ENCODE measurements at places on chromosomes 16 and 17.
A peak's percentile ranks its signal among the peaks of the same experiment; 100 is the strongest.

- DNase-seq, result no peak
Observed at GRCh38 chr16:88738151-88739084, 32.1 kb downstream of the CTU2 start.

- DNase-seq, result no peak
Observed at GRCh38 chr17:41837761-41838538, at the start of gene KLHL10. Gene KLHL10 (plus strand): TSS chr17:41837825. CDS start chr17:41837933, 108 bp downstream.

DNA sequence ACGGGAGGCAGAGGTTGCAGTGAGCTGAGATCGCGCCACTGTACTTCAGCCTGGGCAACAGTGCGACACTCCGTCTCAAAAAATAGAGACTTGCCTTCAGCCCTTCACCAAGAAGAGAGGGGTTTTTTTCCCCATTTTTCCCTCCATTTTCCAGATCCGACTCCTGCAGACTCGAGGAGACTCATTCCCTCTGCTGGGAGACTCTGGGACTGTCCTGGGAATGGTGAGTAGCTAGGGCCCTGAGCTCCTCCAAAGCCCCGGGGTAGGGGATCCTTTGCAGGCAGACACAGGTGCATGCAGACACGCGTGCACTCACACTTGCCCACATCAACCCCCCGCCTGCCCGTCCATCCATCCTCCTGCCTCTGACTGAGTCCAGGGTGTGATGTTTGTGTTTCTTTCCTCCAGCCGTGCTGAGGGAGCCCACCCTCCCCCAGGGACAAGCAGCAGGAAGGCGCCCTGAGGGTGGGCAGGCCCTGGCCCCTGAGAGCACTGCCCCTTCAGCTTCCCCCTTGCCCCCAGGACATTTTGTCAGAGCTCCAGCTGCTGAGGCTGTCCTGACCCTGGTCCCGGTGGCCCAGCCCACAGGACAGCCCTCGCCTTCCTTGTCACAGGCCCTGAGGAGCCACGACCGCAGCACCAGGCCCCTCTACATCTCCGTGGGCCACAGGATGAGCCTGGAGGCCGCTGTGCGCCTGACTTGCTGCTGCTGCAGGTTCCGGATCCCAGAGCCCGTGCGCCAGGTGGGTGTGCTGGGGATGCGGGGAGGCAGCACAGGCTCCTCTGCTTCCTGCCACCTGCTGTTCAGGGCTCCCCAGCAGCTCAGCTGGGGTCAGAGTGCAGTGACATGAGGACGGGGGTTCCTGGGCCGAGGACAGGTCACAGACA is 10.2 kb downstream of the ENDOV start:
- no peak for DNase-seq

- DNase-seq, result peak; percentile 57
Observed at GRCh38 chr16:58025351-58026138, at the start of gene MMP15. Gene MMP15 (plus strand): TSS chr16:58025754. CDS start chr16:58026351, 597 bp downstream.

DNA sequence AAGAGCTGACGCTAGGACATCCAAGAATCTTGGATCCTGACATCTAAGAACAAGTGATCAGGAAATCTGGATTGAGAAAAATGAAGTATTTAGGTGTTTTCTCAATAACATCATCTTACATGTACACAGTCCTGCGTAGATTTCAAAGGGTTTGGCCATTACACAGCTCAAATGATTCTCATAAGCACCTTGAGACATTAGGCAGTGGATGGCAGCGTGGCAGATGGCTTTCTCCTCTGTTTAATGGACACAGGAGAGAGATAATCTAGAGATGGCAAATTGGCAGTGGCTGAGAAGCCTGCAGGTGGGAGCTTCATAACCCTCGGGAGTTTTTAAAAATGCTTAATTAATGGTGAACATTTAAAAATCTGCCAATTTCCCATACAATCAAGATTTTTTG is 137.5 kb downstream of the ZFHX3 start:
- no peak for DNase-seq

- no peak for DNase-seq
Observed at GRCh38 chr16:62664566-62664965, 628.3 kb upstream of the CDH8 start.

DNA sequence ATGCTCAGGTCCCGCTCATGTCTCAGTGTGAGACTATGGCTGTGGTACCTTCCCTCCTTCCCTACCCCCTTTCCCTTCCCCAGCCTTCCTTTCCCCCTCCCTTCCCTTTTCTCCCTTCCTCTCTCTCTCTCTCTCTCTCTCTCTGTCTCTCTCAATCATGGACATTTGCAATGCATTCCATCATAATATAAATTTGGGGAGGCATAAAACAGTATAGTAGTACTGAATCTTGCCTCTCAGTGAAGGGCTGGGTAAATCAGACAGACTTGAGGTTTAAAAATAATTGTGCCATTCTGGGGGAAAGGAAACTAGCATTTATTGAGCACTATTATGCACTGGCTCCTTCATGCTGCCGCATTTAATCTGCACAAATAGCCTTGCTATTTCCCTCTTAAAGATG is 4.3 kb downstream of the ZKSCAN2 start:
- no peak for DNase-seq

DNA sequence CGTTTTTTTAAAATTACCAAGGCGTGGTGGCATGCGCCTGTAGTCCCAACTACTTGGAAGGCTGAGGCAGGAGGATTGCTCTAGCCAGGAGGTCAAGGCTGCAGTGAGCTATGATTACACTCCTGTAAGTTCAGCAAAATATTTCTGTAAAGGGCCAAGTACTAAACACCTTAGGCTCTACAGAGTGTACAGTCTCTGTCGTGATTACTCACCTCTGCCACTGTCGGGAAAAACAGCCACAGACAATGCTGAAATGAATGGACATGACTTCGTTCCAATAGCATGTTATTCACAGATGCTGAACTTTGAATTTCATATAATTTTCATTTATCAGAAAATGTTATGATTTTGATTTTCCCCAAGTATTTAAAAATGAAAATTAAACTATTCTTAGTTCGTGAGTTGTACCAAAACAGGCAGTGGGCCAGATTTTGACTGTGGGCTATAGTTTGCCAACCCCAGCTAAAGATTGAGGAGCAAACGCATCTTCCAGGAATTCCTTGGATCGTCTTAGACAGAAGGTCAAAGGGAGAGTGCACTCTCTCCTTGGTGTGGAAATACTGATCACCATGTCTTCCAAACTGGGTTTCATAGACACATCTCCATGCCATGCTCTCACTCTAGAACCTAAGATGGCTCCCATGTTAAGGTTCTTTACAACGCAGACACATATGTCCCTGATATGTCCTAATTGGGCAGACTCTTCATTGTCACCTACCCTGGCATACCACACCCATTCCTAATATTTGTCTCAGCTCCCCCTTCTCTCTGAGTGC is 89.5 kb downstream of the MARF1 start:
- DNase-seq, result no peak

DNA sequence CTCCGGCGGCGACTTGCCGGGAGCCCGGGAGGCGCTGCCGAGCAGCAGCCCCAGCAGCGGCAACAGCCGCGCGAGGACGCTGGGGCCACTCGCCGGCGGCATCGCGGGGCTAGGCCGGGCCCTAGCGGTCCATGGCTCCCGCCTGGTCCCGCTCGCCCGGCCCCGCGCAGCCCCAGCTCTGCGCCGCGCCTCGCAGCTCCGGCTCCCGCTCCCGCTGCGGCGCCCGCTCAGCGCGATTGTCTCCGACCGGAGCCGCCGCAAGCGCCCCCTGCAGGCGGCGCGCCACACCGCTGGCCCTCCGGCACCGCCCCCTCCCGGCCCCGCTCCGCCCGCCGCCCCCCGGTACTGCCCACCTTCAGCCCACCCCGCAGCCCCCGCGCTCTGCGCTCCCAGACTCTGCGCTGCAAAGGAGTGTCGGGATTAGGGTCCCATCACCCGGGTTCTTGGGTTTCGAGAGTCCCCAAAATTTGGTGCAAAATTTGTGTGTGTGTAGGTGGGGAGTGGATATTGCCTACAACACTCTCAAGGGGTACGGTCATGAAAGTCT is at the start of gene FAM171A2:
FAM171A2 (minus strand) TSS at position 241 of the 547 bp plus-strand sequence; CDS start at position 102, 139 bp downstream.
- peak; percentile 57 for DNase-seq

Data from activated T-helper 9 cell treated with anti-CD3 and anti-CD28 coated beads, Interleukin-2, amount 50 U/mL, for 16 hours (primary cell).